ENCODE measurements at places on chromosomes 2 and 18.

DNA sequence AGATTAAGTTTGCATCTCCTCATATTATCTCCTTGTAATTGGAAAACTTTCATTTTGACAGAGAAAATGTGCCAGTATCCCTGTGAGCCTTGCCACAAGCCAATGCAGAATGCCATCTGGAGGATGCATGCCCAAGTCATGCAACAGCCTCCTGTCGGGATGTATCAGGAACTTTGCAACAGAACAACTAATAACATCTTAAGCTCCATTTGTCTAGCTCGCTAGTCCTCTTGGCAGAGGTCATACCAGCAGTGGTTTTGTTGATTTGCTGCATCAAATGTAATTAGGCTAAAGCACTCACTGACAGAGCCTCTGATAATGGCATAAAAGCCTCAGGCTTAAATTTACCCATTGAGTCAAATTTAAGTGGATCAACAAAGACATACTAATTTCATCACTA lies 125.8 kb downstream of the UBE2E3 start:
- no peak for DNase-seq

DNA sequence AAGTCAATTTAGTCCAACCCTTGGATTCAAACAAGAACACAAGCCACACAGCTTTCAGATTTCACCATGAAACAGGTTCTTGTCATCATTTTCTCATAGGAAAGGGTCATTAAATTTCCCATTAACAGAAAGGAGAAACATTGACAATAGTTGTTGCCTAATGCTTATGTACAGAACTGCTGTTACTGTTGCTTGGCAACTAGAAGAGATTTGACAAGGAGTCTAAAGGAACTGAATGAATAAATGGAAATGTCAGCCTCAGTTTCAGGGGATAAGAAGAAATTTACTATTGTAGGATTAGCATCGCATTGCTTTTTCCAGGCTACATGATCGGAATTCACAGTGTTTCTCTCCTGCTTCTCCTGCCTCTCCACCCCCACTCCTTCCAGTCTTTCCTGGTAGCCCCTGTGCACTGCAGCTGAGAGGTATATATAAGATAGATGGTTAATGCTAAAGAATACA lies 90.3 kb downstream of the SPATS2L start:
- no peak for DNase-seq

DNA sequence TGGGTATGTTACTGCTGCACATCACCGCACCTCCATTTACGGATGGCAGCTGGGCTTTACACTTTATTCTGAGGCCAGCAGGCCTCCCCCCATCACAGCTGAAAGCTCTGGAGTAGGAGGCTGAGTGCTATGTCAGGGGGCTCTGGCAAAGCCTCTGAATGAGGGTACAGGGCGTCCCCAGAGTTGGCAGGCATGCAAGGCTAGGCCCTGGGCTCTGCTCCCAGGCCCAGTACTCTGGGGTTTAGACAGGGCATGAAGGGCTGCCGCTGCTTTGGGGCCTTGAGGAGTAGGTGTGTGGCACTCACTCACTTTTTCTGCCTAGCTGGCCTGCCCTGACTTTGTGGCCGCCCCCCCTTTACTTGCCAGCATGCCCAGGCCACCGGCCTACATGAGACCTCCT lies 90.8 kb downstream of the WDSUB1 start:
- no peak for DNase-seq

DNA sequence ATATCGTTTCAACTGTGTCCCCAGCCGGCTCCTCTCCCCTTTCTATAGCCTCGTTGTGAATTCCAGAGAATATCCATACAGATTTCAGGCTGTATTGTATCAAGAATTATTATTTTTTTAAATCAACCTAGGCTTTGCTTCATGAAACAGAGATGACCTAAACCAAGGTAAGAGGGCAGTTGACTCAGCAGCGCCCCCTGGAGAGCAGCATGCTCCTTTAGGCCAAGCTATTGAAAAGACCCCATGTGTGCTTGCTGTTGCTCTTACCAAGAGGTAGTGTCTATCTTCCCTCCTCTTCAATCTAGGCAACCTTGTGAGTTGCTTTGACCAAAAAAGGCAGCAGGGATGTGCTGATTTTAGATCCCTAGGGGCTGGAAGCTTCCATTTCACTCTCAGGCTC lies 426.7 kb upstream of the SMIM21 start:
- DNase-seq, result no peak

DNA sequence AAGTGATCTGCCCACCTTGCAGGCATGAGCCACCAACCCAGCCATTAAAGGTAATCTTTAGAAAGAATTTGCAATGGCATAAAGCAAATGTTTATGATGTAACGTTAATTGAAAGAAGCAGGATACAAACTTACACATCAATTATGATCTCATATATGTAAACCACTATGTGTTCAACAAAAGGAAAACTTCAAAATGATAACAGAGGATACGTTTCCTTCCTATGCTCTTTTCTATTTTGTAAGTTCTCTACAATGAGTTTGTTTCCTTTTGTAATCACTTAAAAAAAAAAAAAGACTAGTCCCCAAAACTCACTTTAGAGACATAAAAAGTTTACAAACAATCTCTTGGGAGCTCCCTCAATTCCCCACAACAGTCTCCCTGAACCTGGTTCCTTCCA lies 1.4 kb downstream of the C2orf81 start:
- no peak for DNase-seq

DNA sequence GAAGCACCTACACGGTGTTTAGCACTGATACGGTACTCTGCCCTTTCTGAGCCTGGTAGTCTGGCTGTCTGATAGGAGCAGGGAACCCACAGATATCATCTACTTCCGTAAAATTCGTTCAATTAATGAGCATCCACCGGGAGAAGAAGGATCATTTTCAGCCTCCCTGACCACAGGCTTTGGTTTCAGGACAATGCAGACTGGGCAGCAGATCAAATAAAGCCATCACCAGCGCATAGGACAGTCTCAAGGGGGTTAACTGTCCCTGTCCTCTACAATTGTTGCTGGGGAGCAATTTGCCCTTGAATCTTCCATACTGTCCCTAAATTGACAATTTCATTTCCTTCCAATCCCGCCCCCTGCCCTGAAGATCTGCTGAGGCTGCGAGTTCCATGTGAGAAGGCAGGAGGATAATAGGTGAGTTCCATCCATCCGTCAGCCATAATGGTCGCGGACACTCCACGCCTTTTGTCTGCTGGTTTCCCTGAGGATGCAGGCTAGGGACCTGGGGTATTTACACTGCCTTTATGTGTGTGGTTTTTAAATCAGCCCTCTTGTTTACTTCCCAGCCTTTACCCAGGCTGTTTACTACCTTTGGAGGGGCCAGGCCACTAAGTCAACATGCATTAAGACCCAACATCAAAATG lies 110.0 kb downstream of the MYCN start:
- no peak for DNase-seq

DNA sequence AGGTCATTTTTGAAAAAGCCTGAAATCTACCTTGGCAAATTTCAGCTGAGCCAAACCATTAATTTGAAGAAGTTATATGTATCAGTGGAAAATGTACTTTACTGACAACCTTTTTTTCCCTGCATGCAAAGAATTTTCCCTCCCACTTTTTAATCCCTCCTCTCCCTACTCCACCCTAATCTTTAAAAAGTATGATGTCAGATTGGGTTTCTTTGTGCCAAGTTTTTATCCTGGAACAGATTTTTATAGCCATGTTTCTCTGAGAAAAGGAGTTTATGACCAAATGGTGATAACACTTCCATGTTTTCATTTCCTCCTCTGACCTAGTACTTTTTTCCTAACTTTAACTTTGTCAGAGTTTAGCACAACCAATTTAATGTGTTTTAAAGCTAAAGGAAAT lies 250.3 kb upstream of the FOSL2 start:
- DNase-seq, result no peak

- no peak for DNase-seq
Measured at GRCh38 chr2:58097025-58097424, 50.4 kb downstream of the VRK2 start.

GRCh38 chr2:197205585-197206215 lies 104.9 kb downstream of the ANKRD44 start:
- peak; percentile 85 for DNase-seq

DNA sequence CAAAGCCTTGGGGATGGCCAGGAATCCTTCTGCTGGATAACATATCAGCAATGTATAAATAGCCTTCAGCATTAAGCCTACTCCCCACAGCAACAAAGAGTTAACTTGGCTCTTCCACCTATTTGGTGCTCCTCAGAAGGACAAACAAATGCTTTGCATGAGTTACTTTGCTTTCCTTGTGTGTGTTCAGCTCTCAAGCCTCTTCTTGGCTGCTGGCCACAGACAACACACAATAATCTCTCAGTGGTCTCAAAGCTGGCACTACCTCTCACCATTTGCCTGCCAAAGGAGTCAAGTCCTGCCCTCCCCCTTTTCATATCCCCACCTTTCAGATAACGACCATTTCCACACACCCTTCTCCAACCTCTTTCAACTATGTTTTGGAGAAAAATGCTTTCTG lies 17.5 kb downstream of the FTCDNL1 start:
- DNase-seq, result no peak

GRCh38 chr2:197514754-197515153 lies 1.1 kb upstream of the MOB4 start:
- no peak for DNase-seq

DNA sequence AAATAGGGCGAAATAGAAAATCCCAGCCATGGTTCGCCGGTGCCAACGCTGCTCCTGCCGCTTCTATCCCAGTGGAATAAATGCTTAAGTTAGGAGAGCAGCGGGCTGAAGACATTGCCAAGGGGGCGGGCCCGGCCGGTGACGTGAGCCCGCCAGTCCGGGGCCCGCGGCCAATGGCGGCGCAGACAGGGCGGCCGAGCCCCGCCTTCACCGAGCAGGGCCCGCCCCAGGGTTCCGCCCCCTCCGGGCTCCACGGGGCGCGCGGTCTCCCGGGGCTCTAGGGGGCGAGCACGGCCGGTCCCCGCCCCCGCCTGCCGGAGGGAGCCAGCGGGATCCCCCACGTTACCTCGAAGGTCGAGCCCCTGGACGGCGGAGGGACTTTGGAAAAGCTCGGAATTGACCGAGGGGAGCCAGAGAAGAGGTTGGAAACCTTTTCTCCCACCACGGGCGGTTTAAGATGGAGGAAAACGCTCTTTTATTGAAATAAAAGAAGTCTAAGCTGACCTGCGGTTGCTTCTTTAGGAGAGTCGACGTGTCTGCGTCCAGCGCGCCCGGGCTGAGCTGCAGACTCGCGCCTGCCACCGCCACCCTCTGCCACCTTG lies at the start of gene EPHA4:
EPHA4 (minus strand) TSS at position 86 of the 602 bp plus-strand sequence; CDS start at position 30, 56 bp downstream.
- peak; percentile 86 for DNase-seq

DNA sequence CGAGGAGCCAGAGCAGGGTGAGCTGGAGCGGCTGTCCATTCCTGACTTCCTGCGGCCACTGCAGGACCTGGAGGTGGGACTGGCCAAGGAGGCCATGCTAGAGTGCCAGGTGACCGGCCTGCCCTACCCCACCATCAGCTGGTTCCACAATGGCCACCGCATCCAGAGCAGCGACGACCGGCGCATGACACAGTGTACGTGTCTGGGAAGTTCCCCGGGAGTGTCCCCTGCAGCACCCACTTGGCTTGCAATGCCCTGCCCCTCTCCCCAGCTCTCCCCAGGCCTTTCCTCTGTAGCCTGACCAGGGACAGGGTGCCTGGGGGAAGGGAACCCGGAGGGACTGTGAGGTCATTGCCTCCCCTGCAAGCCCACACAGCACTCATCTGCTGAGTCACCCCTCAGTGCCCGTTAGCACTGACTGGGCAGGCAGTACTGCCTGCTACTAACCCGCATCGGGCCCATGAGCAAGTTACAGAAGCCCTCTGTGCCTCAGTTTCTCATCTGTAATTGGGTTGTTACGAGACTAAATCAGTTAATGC lies 29.4 kb upstream of the GMPPA start:
- no peak for DNase-seq

DNA sequence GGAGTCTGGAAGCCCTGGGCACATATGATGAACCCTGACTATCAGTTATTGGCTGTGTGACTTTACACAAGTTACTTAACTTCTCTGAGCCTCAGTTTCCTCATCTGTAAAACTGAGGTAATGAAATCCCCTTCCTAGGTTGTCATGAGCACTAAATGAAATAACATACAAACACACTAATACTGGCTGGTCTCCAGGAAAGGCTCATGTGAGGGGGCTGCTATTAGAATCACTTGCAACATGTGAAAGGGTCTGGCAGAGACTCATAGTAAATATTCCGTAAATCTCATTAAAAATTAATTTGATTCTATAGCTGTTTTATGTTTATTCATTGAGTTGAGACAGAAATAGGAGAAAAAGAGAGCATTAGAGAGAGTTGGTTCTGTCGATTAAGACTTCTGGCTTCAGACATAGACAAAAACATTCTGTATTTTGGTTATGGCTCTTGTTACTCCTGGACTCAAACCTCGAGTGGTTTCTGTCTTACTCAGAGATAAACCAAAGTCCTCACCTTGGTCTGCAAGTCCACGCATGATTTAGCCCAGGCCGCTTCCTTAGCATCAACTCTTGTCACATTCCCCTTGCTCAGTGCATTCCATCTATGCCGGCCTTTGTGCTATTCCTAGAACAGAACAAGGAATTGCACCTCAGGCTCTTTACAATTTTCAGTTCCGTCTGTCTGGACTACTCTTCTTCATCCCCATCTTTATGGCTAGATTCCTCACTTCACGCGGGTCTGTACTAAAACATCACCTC lies 139.1 kb downstream of the NXPH2 start:
- no peak for DNase-seq

- DNase-seq, result no peak
Measured at GRCh38 chr18:70663141-70663540, 374.3 kb downstream of the SOCS6 start.

DNA sequence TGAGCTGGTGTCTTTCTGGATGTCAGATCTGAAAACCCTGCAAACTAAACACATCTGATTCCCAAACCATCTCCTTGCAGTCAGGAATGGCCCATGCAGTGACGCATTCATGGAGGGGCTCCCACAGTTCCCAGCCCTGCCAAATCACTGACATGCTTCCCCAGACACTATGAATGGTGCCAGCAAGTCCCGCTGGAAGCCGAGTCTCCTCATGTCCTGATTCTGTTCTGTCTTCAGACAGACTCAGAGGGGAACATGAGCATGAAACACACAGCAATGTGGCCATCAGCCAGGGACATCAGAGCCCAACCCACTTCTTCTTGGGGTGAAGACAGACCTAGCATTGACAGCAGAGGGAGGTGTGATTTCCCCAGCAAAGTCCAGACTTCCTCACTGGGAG lies 83.7 kb downstream of the TTC32 start:
- no peak for DNase-seq

- no peak for DNase-seq
Measured at GRCh38 chr2:205930209-205930608, 155.8 kb downstream of the INO80D start.

DNA sequence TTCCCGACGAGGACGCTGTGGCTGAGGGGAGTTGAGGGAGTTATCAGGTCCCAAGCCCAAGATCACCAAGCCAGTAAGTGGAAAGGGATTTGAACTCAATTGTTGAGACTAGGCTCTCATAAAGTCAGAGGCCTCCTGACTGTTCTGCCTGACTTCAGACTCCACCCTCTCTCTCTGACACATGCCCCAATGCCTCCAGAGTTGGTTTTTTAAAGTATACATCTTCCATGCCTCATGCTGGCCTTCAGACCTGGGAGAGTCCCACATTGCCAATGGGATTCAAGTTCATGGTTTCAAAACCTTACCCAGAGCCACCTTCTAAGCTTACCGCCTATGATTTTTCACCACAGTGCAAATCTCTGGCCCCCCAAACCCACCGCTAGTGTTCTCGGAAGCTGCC lies 100.8 kb downstream of the RTN4 start:
- no peak for DNase-seq

All from T-cell (primary cell).